Tongue (tissue), 3 donors: ENCODE measurements at places on chromosomes 1 and 21. TPM values are rescaled to one million over a fixed set of nuclear protein-coding genes. Genes with fewer than 3 reads are reported as not detected.

DNA sequence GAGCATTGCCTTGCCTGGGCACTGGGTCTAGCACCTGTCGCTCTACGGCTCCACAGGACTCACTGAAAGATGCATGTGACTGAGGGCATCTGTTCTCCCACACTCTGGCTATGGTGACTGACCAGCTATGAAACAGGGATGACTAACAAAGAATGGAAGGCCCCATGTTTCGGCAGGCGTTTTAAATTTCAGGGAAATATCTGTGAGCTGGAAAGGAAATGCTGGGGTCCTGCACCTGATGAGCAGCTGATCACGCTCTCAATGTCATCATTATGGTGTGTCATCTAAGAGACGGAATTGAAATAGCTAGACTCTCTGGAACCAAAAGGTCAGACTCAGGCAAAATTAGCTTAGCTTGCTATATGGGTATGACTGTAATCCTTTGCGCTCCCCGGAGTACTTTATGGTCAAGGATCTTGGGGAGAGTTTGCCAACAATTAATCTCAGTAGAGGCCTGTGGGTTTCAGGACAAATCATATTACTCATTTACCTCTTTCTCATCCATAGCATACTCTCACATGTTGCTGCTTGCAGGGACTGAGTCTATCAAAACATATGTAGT lies 24.5 kb upstream of the PALMD start:
- peak; percentile 68 for DNase-seq

DNA sequence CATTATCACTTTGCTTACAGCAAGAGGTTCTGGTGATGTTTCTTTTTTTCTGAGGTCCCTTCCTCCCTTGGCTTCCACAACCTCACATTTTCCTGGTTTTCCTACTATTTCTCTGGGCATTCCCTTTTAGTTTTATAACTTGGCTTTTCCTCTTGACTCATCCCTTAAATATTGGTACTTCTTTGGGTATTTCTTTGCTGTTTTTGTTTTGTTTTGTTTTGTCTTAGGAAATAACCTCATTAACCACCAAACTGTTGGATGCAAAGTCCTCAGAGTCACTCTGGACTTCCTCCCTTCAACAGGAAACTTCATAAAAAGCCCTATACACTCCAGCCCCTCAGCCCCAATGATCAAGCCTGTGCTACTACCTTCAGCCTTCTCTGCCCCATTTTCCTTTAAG lies 211.1 kb downstream of the DUSP10 start:
- no peak for DNase-seq

DNA sequence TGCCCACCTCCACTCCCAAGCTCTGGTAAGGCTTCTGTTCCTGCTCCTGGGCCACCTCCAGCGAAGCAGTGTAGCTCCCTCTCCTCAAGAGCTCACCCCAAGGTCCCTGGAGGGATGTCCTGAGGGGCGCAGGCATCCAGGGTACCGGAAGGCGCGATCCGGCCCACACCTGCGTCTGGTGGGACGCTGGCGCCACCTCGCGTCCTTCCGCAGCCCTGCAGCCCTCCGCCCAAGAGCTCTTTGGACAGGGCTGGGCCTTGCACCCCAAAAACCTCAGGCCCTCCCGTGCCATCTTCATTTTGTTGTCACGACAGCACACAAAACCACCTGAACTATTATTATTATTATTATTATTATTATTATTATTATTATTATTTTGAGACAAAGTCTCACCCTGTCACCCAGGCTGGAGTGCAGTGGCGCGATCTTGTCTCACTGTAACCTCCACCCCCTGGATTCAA lies 49.2 kb upstream of the PAX7 start:
- DNase-seq = peak; percentile 38

- peak; percentile 9 for DNase-seq
Observed at GRCh38 chr1:239185245-239185619, 201.1 kb upstream of the CHRM3 start.

DNA sequence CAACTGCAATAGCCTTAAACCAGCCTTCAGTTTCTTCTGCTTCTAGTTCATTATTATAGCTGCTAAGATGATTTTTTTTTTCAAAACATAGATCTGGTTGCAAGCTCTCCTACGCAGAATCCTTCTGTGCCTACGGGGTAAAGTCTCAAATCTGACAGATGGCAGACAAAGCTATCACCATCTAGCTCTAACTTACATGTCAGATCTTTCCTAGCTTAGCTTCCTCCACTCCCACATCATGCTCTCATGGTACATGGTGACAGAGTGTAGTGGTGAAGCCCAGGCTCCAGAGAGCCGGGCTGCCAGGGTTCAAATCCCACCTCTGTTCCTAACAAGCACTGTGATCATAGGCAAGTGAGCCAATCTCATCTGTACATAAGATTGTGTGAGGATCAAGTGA lies 24.2 kb upstream of the GUCA2B start:
- no peak for DNase-seq

- peak; percentile 40 for DNase-seq
Observed at GRCh38 chr1:12275370-12275769, 45.5 kb downstream of the VPS13D start.

- DNase-seq = no peak
Observed at GRCh38 chr21:39489380-39489924, 37.7 kb downstream of the SH3BGR start.

DNA sequence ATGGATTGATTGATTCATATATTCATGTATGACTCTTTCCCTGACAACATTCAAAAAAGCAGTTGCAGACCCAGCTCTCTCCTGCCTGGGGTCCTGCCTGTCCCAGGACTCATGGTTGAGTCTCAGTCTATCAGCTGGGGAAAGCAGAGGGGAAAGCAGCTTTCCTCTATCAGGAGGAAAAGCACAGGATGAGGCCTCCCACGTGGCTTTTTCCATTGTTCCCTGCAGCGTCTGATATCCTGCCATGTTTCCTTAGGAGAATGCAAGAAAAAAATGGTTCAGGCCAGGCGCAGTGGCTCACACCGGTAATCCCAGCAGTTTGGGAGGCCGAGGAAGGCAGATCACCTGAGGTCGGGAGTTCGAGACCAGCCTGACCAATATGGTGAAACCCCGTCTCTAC lies 133.0 kb upstream of the VAMP3 start:
- no peak for DNase-seq

- DNase-seq = no peak
Observed at GRCh38 chr21:42760361-42760950, 107.0 kb downstream of the PDE9A start.

DNA sequence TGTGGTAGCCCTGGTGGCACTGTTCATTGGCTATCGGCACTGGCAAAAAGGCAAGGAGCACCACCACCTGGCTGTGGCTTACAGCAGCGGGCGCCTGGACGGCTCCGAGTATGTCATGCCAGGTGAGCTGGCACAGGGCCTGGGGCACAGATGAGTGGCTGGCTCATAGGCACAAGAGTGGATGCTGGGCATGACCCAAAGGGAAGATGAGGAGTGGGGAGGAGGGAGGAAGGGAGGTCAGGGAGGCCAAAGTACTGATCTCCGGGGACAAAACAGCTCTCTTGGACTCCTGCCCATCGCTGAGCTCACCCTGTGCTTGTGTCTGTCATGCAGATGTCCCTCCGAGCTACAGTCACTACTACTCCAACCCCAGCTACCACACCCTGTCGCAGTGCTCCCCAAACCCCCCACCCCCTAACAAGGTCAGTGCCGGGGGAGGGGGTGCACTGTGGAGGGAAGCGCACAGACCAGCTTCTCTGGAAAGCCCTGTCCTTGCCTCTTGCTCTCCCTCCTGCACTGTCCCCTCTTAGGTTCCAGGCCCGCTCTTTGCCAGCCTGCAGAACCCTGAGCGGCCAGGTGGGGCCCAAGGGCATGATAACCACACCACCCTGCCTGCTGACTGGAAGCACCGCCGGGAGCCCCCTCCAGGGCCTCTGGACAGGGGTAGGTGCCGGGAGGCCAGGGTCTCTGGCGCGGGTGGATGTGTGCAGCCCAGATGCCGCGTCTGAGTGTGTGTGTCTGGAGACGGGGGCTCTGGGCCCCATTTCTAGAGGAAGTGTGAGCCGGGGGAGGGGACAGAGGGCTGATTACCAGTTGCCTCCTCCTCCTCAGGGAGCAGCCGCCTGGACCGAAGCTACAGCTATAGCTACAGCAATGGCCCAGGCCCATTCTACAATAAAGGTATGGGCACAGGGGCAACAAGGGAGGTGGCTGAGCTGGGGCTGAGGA lies 7.3 kb upstream of the LRRC71 start:
- no peak for DNase-seq

GRCh38 chr1:34419663-34420136 lies 243.0 kb downstream of the C1orf94 start:
- DNase-seq = peak; percentile 38

Gene OR2T29
- not detected for total RNA-seq

Gene MAP3K7CL
- total RNA-seq = 88.3 TPM
